Upper lobe of right lung (tissue), 1 donor: ENCODE measurements at places on chromosomes 2 and 18. TPM values are rescaled to one million over a fixed set of nuclear protein-coding genes. Genes with fewer than 3 reads are reported as not detected.
A peak's percentile ranks its signal among the peaks of the same experiment; 100 is the strongest.

Gene CD207
- total RNA-seq = 3.6 TPM

- no peak overlapping the region for H3K4me3 ChIP-seq
- H3K27me3 ChIP-seq = no peaks in the 10 kb centered on the region
- DNase-seq = no peak
These were observed 111.3 kb downstream of the LRATD1 start for GRCh38 chr2:14743861-14744260.

GRCh38 chr2:15783489-15783888 lies 156.9 kb upstream of the MYCN start:
- no peak overlapping the region for H3K27ac ChIP-seq
- no peaks in the 10 kb centered on the region for H3K27me3 ChIP-seq
- H3K4me1 ChIP-seq = no peaks in the 10 kb centered on the region

Gene CD8B2
- not detected for total RNA-seq

GRCh38 chr2:178280244-178280852 lies 86.0 kb downstream of the OSBPL6 start:
- H3K27ac ChIP-seq = no peak overlapping the region
- no peaks in the 10 kb centered on the region for H3K36me3 ChIP-seq
- no peaks in the 10 kb centered on the region for H3K4me1 ChIP-seq
- DNase-seq = no peak

Gene ACOXL
- 47.5 TPM for total RNA-seq

GRCh38 chr2:88697370-88698026 lies 6.0 kb downstream of the RPIA start:
- H3K27me3 ChIP-seq = no peaks in the 10 kb centered on the region
- H3K4me1 ChIP-seq = peaks cover 12% of the 10 kb centered on the region
- peak overlapping the region; percentile 42 for H3K27ac ChIP-seq
- H3K36me3 ChIP-seq = peaks cover 12% of the 10 kb centered on the region
- DNase-seq = no peak
- no peak overlapping the region for H3K4me3 ChIP-seq

Gene EMILIN1
- 84.6 TPM for total RNA-seq

- no peak overlapping the region for H3K27ac ChIP-seq
- H3K27me3 ChIP-seq = no peaks in the 10 kb centered on the region
- no peak for DNase-seq
- no peaks in the 10 kb centered on the region for H3K36me3 ChIP-seq
- H3K4me3 ChIP-seq = no peak overlapping the region
These were observed 73.7 kb upstream of the MAP3K20 start for GRCh38 chr2:173001664-173002604.

DNA sequence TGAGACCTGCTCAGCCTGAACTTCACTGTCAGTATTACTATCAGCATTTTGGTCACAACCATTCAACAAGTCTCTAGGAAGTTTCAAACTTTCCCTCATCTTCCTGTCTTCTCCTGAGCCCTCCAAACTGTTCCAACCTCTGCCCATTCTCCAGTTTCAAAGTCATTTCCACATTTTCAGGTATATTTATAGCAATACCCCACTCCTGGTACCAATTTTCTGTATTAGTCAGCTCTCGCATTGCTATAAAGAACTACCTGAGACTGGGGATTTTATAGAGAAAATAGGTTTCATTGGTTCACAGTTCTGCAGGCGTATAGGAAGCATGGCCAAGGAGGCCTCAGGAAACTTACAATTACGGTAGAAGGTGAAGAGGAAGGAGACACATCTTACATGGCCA lies 27.3 kb downstream of the KCNF1 start:
- no peaks in the 10 kb centered on the region for H3K27me3 ChIP-seq
- DNase-seq = no peak
- H3K4me1 ChIP-seq = peaks cover 4% of the 10 kb centered on the region
- no peak overlapping the region for H3K4me3 ChIP-seq
- no peaks in the 10 kb centered on the region for H3K36me3 ChIP-seq

GRCh38 chr18:3209859-3210569 lies 9.8 kb downstream of the MYOM1 start:
- H3K27ac ChIP-seq = no peak overlapping the region
- DNase-seq = no peak
- H3K36me3 ChIP-seq = no peaks in the 10 kb centered on the region
- H3K27me3 ChIP-seq = no peaks in the 10 kb centered on the region
- H3K4me3 ChIP-seq = no peak overlapping the region
